ENCODE measurements at places on chromosomes 16 and 17. TPM values are rescaled to one million over a fixed set of nuclear protein-coding genes. Genes with fewer than 3 reads are reported as not detected.

- DNase-seq: no peak
Observed at GRCh38 chr16:55326261-55327092, 2.5 kb downstream of the IRX6 start.

GRCh38 chr17:74123866-74124444 lies 79.5 kb upstream of the RPL38 start:
- no peak for DNase-seq

DNA sequence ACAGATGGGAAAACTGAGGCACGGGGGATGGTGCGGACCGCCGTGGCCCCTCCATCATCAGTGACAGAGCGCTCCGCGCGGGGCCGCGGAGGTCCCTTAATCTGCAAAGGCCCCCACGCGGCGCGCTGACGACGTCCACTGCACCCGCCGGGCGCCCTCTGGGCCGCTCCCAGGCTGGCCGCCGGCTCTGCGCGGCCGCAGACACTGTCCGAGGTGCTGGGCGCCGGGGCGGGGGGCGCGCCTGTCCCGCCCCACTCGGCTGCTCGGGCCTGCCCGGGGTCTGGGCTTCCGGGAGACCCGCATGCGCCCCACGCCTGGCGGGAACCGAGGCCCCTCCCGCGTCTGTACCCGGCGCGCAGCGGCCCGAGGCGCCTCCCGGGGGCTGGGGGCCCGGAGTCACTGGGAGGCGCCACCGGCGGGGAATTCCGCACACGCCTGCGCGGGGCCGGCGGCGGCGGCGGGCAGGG lies 550 bp upstream of the RNF213 start:
- DNase-seq: peak; percentile 71

GP2 gene
- total RNA-seq: not detected

TNK1 gene
- total RNA-seq: 0.06 TPM
